CD4-positive, alpha-beta T cell (primary cell): ENCODE measurements at places on chromosomes 2 and 18.

GRCh38 chr2:43642363-43642762, 5.3 kb downstream of the PLEKHH2 start:
- no peak for DNase-seq

DNA sequence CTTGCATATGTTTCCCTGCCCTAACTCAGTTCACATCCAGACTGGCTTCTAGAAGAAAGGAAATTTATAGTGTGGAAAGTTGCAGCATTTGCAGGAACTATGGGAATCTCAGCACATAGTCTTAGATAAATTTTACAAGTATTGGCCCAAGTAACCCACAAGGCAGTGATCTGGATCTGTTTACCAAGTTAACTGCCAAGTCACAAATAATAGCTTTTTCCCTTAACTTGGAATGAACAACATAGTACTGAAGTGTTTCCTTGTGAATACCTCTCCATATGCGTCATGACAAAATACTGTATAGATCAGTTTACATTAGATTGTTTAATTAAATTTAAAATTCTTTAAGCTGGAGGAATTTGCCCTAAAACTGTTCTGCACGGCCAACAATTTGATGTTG, 255.8 kb upstream of the EPAS1 start:
- no peak for DNase-seq

- no peak for DNase-seq
Measured at GRCh38 chr2:190802129-190802528, 78.5 kb upstream of the GLS start.

- no peak for DNase-seq
Measured at GRCh38 chr18:65735155-65735554, 15.7 kb upstream of the CDH7 start.

GRCh38 chr2:169815849-169816248, 8.9 kb downstream of the METTL5 start:
- DNase-seq = no peak

DNA sequence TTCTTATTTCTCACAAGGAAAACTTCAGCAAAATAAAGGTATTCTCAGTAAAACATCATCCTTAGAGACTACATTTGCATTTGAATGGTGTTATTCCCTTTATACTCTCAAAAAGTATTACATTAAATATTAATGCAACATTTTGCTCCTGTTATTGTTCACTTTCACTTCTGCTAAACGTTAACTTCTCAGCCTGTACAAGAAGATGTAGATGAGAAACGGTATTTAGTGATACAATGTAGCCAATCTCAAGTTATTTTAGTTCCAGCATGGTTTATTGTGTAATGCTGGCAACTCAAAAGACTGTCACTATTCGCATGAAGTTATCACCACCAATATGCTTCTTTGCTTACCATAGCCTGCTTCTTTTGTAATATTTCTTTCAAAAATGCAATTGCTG, 514.1 kb downstream of the CPS1 start:
- no peak for DNase-seq

DNA sequence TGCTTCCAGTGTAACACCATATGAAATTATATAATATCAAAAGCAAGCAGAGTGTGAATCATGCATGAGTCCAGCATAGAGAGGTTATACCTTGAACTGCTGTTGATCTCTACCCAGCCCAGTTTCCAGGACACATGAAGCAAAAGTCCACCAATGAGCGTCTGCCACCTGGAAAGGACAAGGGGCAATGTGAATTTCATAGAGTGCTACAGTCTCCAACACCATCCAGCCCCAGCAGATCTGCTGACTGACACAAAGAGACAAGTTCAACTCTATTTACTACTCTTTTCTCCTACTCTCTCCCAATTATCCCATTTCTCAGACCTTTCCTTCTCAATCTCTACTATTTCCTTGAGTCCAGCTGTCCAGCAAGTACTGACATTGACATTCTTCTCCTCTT, 31.8 kb upstream of the RIOK3 start:
- DNase-seq = no peak

DNA sequence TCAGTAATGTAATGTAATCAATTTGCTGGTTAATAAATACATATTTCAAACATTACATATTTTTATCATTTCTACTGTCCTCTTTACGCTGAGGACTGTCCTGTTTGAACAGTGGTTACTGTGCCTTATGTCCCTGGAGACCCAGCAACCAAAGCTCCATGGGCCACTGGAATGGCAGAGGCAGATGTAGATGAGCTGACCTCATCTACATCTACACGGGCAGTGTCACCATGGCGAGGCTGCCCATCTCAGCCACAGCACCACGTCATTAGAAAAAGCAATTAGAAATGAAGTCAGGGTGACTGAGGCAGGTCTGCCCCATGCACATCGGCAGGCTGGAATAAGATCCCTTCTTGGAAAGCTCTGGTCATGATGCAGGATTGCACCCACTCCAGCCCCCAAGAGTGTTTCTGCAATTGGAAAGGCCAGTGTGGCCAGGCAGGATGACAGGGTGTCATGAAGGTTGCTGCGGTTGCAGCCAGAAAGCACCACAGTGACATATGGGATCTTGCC, 237.5 kb downstream of the NDUFA10 start:
- no peak for DNase-seq

- no peak for DNase-seq
Measured at GRCh38 chr2:75233965-75234364, 34.6 kb upstream of the TACR1 start.

DNA sequence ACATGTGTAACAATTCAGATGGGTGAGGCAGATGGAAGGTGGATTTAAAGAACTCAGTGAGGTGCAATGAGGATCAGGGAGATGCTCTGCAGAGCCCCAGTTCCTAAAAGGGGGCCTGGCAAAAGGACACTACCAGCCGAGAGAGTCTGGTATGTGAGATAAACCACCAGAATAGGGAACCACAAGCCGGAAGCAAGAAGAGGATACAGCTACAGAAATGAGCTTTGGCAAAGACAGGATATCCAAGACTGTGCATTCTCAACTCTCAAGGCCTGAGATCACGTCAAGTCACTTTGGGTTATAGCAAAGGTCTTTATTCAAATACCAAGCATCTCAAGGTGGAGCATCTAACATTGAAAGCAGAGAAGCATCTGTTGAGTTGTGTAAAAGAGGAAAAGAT, 293.5 kb downstream of the ARHGAP15 start:
- no peak for DNase-seq

DNA sequence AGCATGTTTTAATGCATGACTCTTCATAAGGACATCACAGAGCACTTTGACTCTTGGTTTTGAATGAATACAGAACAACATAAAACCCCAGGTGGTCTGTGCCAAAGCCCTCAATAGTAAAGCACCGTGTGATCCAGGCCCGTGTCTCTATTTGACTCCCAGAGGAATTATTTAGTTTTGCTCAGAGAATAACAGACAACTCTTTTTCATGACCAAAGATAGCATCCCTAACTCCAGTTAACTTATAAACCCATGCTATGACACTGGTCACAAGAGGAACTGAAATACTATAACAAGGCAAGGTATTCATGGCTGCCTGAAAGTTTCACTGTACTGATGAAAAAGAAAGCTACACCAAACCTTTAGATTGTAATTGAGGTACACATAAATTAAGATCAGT, 128.4 kb downstream of the IKZF2 start:
- DNase-seq = no peak

- no peak for DNase-seq
Measured at GRCh38 chr2:234732404-234733092, 219.3 kb upstream of the SH3BP4 start.

- DNase-seq = no peak
Measured at GRCh38 chr2:64120928-64121327, 23.3 kb downstream of the PELI1 start.

- DNase-seq = no peak
Measured at GRCh38 chr2:188765522-188766470, 208.4 kb upstream of the COL3A1 start.

DNA sequence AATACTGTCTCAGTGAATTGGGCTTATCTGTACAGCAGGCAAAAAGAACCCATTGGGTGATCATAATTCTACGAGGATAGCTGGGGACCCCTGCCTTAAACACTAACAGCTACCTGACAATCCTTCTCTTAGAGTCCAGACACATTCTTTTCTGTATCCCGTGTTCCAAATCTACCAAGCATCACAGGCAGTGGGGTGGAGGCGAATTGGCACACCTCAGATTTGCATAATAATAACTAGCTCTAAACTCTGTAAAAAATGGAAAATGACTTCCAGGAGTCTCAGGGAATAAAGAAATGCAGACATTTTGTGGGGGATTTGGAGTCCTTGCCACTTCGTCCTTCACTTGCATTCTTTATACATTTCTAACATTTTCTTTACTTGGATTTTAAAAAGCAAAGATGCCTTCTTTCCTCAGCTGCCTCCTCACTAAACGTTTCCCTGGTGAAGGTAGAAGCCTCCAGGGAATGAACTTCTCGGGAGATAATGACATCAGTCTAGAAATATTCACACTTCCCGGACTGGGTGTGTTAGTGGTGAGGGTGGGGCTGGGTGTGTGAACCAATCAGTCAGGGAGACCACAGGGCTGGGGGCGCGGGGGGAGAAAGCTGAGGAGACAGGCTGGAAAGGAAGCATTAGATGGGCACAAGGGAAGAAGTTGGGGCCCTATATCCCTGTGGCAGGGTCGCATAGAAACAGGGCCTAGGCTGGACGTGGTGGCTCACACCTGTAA, 59.1 kb upstream of the BOD1L2 start:
- no peak for DNase-seq

DNA sequence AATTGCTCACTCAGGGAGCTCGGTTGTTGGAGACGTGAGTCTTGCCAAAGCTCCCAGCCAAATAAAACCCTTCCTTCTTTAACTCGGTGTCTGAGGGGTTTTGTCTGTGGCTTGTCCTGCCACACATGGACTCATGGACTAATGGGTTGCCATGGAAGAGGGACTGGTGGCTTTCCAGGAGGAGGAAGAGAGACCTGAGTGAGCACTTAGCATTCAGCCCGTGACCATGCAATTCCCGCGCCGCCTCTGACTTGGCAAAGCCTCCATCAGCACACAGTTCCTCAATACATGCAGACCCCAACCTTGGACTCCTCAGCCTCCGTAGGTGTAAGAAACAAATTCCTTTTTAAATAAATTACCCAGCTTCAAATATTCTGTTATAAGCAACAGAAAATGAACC, 57.3 kb upstream of the TMEM18 start:
- DNase-seq = no peak

DNA sequence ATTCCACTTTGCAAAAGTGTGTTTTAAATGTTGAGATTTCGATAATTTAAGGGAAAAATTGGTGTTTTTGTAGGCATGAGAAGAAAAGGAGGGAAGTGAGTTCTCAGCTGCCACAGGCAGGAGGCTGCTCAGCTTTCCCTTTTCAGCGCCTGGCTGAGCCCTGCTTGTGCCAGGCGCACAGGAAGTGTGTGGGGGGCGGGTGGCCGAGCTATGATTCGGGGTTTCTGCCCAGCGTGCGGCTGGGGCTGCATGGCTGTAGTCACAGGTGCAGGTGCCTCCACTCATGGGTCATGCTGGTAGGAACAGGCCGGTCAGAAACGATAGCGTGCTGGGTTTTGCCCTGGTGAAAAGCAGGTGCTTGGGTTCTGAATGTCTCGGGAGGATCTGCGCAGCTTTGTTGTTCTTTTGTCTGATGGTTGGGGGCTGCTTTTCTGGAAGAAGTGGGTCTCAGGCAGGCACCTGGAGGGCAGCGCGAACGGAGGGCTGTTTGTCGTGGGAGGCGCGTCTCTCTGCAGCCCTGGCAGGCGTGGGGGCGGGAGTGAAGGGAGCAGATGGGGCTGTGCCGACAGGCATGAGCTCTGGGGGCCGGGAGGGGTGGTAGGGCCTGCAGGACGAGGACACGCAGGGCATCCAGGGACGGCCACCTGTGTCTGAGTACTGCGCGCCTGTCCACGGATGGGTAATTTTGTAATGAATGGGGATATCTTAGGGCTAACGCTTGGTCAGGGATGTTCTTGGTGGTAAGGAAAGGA, 2.1 kb downstream of the KCNG2 start:
- DNase-seq = no peak
